ENCODE measurements at places on chromosomes 1 and 21.

DNA sequence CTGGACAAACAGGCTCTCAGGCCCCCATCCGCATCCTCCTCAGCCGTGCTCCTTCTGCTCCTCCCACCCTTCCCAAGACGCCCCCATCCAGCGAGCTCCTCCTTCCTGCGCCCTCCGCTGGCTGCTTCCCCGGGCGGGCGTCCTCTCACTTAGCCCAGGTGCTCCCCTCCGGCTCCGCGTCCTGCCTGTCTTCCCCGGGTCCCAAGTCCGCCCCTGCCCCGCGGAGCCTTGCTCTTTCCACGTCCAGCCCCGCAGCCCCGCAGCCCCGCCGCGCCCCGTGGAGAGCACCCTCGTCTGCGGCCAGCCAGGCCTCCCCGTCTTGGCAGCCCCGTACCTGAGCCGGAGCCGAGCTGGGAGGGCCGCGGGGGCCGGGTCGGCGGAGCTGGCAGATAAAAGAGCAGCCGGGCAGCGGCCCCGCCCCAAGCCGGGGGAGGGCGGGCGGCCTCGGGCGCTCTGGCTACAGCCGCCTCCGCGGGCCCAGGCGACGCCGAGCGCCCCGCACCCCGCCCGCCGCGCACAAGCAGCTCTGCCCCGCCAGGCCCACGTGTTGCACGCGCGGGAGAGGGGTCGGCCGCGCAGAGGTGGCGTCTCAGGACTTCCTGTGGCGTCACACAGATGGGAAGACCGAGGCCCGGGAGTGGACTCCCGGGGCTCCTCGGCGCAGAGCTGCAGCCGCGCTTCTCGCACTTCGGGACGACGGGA, at the start of gene PAQR7:
Gene PAQR7, minus strand, starts transcription at position 555 of the 702 bp plus-strand sequence. CDS start 11,869 bp downstream, outside the sequence.
- peak; percentile 77 for DNase-seq

DNA sequence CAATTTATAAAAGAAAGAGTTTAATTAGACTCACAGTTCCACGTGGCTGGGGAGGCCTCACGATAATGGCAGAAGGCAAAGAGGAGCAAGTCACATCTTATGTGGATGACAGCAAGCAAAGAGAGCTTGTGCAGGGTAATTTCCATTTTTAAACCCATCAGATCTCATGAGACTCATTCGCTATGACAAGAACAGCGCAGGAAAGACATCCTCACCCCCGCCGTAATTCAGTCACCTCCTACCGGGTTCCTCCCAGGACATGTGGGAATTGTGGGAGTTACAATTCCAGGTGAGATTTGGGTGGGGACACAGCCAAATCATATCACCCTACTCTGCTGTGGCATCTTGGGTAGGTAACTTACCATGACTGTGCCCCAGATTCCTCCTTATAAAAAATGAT, 79.8 kb downstream of the AK5 start:
- DNase-seq: no peak

- DNase-seq: peak; percentile 81
These were observed 105.2 kb downstream of the EDEM3 start for GRCh38 chr1:184649451-184649888.

DNA sequence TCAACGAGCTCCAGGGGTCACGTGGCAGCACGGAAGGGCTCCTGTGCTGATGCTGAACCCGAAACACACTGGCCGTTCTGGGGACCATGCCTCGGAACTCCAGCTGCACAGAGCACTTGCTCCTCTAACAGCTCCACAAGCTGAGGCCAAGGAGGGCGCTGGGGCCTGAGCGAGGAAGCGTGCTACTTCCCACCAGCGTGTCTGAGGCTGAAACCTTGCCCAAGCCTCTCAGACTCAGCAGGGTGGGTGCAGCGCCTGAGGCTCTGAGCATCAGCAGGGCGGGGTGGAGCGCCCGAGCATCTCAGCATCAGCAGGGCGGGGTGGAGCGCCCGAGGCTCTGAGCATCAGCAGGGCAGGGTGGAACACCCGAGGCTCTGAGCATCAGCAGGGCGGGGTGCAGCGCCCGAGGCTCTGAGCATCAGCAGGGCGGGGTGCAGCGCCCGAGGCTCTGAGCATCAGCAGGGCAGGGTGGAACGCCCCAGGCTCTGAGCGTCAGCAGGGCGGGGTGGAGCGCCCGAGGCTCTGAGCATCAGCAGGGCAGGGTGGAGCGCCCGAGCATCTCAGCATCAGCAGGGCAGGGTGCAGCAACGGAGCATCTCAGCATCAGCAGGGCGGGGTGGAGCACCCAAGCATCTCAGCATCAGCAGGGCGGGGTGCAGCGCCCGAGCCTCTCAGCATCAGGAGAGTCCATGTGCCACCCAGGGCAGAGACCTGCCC, 9.6 kb downstream of the WRAP73 start:
- DNase-seq: no peak

GRCh38 chr1:112325504-112325903, 70.5 kb upstream of the CTTNBP2NL start:
- no peak for DNase-seq

DNA sequence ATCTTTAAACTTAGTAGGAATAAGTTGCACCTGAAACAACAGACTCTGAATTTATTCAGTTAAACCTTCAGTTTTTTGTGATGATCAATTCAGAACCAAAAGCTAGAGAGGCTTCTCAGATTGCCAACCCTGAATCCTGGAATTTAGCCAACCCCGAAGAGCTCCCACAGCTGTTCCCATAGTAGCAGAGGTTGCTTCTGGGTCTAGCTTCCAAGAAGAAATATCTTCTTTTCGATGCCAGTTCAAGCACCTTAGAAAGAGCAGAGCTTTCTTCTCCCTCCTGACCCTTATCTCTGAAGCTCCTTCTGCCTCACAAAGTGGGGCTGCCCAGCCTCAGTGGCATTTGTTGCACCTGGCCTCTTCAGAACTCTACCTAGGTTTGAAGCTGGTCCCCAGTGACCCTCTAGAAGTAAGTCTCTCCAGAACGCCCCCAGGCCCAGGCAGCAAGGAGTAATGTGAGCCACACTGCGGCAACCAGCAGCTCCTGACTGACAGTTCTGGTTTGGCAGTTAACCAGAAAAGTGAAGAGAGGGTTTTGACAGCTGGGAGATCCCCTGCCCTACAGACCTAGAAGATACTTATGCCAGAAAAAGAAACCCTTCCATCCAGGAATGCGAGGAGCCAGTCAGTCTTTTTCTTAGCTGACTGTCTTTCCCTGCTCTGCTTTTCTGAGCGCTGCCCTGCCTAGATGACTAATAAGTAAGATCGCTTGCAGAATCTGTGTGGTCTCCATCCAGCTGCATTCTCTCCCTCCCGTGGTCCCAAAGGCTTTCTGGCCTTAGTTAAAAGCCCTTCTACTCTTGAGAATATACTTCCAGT, 165.9 kb downstream of the ADGRL4 start:
- peak; percentile 57 for DNase-seq

Measured in AG08395 (cell line).